ENCODE measurements at places on chromosomes 11 and 22.

GRCh38 chr11:73223998-73224730, 6.1 kb downstream of the P2RY2 start:
- no peak for DNase-seq

DNA sequence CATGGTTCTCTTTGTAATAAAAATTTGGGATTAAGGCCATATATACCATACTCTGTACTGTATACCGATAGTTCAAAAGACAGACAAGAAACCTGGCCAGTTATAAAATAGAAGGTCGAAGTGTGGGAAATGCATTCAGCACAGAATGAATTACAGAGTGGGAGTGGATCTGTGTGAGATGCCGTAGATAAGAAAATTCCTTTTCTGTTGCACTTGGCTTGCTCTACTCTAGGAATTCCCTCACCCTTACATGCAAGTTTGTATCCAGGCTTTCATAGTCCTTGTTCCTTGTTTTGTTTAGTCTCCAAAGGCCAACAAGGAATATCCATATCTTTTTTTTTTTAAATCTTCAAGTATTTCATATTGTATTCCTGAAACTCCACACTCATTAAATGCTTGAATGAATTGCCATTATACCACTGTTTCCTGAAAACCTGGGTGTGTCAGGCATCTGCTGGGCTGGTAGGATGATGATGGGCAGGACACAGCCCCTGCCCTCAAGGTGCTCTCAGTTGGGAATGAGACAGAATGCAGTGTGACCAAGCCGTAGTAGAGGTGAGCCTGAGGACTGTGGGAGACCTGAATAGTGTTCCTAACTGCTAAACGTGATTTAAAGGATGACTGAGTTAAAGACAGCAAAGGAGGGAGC, 53.5 kb downstream of the TEAD1 start:
- no peak for DNase-seq

DNA sequence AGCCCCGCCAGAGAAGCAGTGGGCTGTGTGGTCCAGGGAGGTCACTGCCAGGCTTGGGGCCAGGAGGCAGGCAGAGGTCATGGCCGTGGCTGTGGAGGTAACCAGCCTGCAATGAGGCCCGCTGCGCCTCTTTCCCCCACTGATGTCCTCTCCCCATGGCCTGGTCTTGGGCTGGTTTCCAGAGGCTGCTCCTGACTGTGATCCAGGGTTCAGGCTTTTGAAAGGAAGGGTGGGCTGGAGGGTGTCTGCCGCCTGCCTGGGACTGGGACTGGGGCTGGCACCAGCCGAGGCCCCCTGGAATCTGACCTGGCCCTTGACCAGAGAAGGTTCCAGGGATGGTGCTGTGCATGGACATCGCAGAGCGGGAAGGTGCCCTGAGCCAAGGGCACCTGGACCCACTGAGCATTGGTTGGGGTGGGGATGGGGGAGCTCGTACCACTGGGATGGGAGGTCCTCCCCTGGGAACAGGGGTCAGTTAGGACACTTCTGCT, 59.6 kb upstream of the THY1 start:
- no peak for DNase-seq

DNA sequence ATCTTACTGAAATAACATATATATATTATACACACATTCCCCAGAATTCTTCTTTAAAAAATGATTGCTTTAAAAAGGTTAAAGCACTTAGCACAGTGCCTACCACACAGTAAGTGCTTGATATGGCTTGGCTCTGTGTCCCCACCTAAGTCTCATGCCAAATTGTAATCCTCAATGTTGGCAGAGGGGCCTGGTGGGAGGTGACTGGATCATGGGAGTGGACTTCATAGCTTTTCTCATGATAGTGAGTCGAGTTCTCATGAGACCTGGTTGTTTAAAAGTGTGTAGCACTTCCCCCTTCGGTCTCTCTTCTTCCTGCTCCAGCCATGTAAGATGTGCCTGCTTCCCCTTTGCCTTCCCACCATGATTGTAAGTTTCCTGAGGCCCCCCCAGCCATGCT, 6.2 kb downstream of the CRYAB start:
- no peak for DNase-seq

DNA sequence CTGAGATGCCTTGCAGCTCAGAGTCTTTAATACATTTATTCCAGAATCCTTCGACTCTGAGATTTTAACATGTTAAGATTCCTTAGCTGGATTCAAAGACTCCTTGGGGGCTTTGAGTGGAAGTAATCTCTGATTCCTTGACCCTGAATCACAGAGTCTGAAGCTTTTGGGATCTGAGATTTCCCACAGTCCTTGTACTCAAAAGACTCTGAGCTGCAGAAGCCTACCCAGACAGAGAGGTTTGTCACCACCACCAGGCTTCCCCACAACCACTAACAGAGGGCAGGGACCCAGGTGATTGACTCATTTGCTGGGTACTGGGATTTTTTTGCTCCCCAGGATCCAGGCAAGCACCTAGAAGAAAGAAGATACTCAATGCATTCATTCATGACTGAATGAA, 1.4 kb upstream of the SERPINH1 start:
- DNase-seq = no peak

- no peak for DNase-seq
Measured at GRCh38 chr22:44455151-44455962, 42.7 kb downstream of the RTL6 start.

DNA sequence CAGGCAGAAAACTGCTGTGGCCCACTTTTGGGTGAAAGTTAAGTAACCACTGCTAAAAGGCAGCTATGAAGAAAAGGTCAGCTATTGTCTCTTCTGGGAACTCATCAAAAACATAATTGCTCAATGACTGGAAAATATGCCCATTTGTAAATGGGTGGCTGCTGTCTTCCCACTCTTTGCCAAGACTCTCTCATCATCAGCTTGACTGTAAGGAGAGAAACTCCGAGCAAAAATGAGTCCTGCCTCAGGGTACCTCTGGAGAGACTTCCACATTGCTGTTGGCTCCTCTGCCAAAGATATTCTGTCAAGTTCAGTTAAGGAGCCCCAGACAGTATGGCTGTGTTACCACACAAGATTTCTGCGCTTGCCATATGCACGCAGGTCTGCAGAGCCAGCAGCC, 138.7 kb downstream of the BBOX1 start:
- DNase-seq = no peak

DNA sequence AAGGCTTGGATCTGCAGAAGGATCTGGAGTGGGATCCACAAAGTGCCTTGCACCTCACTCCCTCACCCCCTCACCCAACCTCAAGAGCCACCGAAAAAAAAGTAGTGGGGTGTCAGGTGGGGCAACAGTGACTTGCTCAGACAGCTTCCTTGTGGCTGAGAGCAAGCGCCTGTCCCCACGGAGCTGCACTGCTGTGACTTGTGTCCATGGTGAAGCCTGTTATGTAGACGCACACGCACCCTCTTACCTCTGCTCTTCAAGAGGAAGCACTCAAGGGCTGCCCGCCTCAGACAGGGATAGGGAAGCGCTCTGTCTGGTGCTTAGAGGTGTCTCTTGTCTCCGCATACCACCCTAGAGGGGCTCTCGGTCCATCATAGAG, 1.2 kb downstream of the DRD2 start:
- no peak for DNase-seq

DNA sequence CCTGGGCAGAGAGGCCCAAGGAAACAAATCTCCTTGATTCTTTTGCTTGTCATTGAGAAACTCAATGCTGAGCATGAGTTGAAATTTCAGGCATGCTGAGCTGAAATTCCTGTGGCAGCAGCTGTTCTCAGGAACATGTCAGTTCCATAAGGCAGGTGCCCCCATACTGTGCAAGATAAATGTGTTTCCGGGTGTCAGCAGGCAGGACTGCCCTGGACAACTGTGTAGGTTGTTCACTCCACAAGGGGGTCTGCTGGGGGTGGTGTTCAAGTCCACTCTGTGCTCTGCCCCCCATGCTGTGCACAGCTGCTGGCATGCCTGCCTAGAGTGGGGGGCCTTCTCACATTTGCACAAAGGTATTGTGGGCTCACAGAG, 133.7 kb downstream of the CTTN start:
- DNase-seq = no peak

DNA sequence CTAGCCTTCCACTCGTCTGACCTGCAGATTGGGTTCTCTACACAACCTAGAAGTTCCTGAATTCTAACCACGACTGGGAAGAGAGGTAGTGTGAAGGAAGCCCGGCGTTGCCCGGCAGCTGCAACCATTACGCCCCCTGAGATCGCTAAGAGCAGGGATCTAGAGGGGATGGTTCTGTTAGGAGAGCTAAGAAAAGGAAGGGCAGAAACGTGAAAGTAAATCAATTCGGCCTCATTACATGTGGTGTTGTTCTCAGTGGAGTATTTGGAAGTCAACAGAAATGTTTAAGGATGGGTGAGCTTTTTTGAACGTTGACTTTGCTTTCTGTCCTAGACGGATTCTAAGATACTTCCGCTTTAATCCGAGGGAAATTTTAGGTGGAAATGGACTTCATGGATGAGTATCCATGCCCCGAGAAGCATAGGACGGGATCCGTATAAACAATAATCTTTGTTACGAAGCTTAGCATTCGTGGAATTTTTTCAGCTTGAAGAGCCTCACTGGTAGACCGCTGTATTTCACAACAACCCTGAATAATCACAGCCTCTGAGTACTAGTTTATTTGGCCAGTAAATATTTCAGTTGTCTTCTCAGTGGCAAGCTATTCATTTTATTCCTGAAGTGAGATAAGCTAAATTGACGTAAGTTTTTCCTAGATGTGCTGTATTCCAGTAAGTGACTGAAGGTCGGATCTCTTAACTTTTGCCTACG, 629 bp downstream of the ATP5MG start:
- DNase-seq = no peak

- DNase-seq = no peak
Measured at GRCh38 chr22:17257121-17258001, 38.1 kb upstream of the ADA2 start.

DNA sequence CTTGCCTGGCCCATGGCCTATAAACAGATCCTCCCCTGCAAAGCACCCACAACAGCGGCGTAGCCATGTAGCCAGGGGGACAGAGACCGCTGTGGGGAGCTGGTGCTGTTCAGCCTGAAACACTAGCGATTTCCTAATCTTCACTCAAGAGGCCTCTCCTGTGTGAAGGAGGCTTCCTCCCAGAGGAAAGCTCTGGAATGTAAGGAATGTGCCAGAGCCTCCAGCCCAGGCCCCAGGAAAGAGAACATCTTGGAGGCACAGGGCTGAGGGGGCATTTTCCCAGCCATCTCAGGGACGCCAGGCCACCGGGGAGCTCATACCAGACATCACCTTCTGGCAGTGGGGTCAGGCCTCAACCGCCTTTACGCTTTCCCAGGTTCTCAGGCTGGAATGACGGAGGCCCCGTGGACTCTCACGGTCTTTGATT, 24.0 kb downstream of the MIAT start:
- DNase-seq = no peak

GRCh38 chr11:111153194-111153593, 92.3 kb upstream of the POU2AF2 start:
- no peak for DNase-seq

- no peak for DNase-seq
Measured at GRCh38 chr11:131802440-131803115, 432.2 kb downstream of the NTM start.

- DNase-seq = no peak
Measured at GRCh38 chr11:41118521-41118920, 340.9 kb downstream of the LRRC4C start.

DNA sequence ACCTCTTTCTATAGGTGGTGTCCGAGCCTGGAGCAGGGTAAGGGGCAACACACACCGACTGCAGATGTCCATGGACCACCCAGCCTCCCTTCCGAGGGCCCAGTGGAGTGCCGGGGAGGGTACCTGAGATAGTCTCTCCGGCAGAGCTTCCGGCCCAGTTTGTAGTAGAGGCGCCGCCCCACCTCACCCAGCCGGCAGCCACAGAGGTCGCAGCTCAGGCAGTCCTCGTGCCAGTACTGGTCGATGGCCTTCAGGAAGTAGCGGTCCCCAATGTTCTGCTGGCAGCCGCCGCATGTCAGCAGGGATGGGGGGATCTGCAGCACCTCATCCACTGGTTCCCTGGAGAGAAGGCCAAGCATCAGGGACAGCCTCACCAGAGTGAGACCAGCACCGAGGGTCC, 27.4 kb downstream of the LMO2 start:
- no peak for DNase-seq

GRCh38 chr11:44186321-44186930, 90.9 kb downstream of the EXT2 start:
- no peak for DNase-seq
